ENCODE measurements at places on chromosomes 12 and 14.

- no peak for DNase-seq
Measured at GRCh38 chr12:65822732-65823512, 1.4 kb upstream of the HMGA2 start.

DNA sequence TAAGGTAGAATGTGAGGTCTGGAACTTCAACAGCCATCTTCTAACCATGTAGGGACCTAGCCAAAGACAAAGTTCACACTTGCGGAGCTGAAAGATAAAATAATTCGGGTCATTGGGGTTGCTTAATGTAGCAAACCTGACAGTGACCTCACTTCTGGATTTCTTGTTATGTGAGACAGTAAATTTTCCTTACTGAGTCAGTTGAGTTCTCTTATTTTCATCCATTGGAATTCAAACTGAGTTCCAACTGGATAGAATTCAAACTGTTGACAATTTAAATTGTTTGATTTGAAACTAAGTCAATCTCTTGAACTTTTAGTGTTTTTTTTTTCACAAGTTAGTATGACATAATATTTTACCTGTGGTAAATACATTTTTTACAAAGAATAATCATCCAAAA, 406.5 kb downstream of the ADAMTS20 start:
- DNase-seq: no peak

DNA sequence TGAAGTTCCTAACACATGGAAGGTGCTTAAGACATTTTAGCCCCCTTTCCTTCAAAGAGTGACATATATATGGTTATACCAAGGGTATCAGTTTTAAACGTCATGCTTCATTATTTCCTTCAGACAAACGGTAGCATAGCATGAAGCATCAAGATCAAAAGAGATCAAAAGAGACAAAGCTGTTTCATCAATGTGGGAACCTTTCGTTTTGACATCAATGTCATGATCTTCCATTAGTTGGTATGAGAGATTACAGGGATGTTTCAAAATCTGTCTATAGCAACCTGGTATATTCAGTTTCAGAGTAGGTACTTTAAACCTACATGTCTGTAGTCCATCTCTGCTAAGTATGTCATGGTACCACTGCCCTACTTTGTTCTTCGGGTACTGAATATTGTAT, 28.3 kb downstream of the PUS7L start:
- DNase-seq: no peak

DNA sequence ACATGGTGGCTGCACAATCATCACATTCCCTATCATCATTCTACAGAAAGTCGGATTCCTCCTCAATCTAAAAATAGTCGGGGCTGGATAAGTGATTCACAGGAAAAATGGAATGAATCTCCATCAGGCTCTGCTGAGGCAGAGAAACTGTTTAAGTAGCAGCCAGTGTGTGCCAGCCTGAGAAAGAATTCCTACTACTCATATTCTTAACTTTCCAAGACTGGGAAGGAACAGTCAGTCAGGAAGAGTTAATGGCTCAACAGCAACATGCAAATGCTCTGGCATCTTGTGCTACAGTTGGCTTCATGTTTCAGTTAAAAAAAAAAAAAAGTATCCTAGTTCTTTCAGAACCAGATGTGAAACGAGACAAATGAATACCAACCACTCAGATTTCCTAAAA, 187.0 kb downstream of the GRIP1 start:
- no peak for DNase-seq

GRCh38 chr12:119157978-119158377, 20.8 kb upstream of the HSPB8 start:
- DNase-seq: no peak

DNA sequence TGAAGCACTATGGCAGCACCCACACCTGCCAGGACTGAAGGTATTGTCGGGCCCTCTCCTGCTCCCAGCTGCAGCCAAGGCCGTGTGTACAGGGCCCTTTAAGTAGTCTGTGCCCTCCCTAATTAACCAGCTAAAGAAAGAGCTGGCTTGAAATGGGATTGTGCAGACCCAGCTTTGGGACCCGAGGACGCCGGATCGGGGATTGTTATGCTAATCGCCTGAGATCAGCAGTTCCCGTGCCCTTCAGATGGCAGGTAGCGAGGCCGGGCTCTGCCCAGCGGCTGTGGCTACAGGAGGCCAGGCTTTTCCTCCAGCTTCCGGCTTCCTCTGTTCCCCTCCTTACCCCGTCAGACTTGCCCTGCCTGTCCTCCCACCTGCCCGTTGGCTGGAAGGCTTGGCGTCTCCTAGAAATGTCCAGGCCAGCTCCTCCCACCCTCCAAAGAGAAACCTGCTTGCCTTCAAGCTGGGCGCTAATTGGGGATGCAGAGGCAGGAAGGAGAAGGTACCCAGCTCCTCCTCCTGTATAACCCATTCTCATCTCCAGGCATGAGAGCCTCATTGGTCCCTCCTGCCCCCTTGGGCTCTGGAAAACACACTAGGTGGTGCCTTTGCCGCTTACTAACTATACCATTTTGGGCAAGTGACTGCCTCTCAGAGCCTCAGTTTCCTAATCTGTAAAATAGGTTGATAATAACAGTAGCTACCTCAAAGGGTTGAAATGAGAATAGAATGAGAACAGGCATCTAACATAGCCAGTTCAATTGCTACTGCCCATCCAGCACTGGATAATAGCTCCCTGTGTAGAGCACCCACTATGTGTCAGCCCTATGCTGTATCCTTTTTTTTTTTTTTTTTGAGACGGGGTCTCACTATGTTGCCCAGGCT, 25.8 kb upstream of the MSI1 start:
- no peak for DNase-seq

DNA sequence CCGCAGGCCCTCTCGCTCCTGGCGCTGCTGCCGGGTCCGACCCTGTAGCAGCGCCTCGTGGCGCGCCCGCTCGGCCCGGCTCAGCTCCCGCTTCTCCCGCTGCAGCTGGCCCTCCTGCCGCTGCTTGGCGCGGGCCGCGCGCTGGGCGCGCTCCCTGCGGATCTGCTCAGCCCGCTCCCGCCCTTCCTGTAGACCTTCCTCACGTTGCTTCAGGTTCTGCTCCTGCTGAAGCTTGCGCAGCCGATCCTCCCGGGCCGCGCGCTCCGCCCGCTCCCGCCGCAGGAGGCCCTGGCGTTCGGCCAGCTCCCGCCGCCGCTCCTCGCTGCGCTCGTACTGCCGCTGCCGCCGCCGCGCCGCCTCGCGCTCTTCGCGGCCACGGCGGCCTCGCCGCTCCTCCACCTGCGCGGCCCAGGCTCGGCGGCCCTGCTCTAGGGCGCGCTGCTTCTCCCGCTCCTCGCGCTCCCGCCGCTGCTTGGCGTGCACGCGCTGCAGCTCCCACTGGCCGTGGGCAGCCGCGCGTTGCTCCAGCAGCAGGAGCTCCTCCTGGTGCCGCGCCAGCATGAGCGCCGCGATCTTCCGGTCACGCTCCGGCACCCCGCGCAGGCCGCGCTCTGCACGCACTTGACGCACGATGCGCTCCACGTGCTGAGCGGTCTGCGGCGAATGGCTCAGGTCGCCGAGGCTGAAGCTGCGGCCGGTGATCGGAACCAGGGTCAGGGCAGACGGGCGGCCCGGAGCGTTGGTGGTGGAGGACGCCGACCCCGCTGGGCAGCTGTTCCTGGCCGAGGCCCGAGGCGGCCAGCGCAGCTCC, 2.4 kb downstream of the CCDC177 start:
- DNase-seq: peak; percentile 60

DNA sequence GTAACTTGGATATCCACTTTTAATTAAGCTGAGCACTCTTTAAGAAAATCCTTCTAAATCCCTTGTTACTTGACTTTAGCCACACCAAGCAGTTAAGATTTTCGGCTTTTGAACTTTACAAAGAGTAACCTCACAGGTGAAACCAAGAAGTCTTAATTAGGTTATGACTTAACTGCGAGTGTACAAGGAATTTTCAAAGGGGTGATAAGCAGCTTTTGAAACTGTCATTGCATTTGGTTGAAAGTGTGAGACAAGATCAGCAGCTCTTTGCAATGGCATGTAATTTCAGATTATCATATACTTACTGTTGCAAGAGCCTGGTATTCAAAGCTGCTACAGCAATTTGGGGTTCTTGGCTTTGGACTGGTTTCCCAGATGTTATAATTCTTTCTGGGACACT, 137.5 kb downstream of the TMEM117 start:
- DNase-seq: no peak

- no peak for DNase-seq
Measured at GRCh38 chr12:76299536-76300296, 48.5 kb downstream of the BBS10 start.

All from activated CD8-positive, alpha-beta memory T cell treated with anti-CD3 and anti-CD28 coated beads, Interleukin-2, amount 50 U/mL, for 48 hours (primary cell).